ENCODE measurements at places on chromosomes 3 and 15.

- no peak for DNase-seq
Measured at GRCh38 chr3:78201091-78201490, 1161.2 kb downstream of the ROBO2 start.

GRCh38 chr3:66010348-66010738, 28.4 kb downstream of the MAGI1 start:
- no peak for DNase-seq

DNA sequence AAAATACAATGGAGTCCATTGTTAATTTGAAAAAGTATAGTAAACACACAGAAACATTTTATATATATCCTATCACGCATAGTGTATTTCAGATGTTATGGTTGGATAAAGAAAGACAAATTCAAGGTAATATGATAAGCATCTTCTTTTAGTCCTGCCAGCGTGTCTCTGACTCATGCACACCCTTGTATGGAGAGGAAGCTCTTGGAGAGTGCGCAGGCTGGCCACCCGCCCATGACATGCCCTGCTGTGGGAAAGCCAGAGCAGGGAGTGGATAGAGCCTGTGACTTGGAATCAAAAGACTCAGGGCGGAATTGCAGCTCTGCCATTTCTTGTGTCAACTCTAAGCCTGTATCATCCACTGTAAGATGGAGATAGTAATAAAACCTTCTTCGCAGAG, 23.0 kb upstream of the COPG1 start:
- no peak for DNase-seq

- DNase-seq = no peak
Measured at GRCh38 chr15:51155891-51156290, 61.2 kb upstream of the TNFAIP8L3 start.

- DNase-seq = no peak
Measured at GRCh38 chr15:100671858-100672543, 69.6 kb downstream of the ASB7 start.

GRCh38 chr15:92383519-92384324, 10.0 kb upstream of the ST8SIA2 start:
- DNase-seq = no peak

- no peak for DNase-seq
Measured at GRCh38 chr3:185630182-185630622, 44.1 kb downstream of the SENP2 start.

DNA sequence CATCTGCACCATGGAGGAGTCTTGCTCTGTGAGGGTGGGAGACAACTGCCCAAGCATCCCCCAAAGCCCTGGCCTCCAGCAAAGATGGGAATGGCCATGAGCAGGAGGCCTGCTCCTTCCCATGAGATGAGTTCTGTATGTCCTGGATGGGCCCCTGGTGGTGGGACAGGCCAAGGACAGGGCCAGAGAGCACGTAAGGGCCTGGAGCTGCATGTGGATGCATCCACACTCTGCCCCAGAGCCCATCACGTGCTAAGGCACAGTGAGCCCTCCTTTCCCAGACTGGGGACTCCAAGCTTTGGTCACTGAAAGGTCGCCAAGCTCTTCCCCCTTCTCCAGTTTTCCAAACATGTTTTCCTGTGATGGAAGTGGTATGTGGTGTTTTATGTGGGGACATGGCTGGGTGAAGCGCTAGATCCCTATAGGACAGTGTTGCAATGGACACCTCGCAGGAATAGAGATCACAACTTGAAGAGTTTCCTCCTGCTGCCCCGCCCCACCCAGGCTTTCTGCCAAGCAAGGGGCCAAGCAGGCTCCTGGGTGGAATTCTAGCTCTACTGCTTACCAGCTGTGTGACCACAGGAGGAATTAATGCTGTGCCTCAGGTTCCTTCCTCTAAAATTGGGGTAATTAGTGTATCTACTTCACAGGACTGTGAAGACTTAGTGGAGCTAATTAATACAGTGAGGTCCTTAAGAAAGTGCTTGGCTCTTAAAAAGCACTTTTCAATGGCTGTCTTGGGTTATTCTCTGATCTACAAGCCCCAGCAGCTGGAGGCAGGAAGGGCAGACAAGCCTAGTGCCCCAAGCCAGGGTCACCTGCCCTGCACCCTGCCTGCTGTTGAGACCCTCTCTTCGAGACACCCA, 106.4 kb upstream of the RPL32 start:
- peak; percentile 75 for DNase-seq

- no peak for DNase-seq
Measured at GRCh38 chr15:89502867-89503595, 6.6 kb upstream of the RHCG start.

DNA sequence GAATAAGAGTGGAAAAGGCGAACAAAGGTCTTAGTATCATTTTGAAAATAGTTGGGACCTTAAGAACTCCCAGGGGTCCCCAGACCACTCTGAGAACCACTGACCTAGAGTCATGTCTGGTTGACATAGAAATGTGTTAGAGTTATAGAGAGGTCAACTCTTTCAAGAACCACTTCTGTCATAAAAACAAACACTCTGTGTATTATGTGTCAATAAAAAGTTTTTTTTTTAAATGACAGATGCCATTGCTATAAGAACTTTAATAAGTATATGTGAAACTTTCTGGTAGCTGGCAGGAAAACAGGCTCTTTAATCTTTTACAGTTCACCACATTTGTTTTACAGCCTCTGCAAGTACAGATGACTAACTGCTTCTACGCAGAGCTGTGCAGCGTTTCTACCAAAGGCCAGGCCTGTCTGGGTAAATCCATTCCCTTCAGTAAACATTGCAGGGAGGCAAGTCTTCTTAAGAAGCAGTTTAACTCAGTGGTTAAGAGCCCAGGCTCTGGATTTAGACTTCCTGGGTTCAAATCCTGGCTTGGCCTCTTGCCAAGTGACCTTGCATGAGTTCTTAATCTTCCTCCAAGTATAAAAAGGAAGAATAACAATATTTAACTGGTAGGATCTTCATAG, 56.6 kb downstream of the RFTN1 start:
- no peak for DNase-seq

GRCh38 chr3:38542401-38543298, 46.5 kb downstream of the EXOG start:
- no peak for DNase-seq
